ENCODE measurements at places on chromosomes 6 and 20.

- no peak for DNase-seq
Measured at GRCh38 chr6:33570806-33571636, 9.1 kb downstream of the BAK1 start.

DNA sequence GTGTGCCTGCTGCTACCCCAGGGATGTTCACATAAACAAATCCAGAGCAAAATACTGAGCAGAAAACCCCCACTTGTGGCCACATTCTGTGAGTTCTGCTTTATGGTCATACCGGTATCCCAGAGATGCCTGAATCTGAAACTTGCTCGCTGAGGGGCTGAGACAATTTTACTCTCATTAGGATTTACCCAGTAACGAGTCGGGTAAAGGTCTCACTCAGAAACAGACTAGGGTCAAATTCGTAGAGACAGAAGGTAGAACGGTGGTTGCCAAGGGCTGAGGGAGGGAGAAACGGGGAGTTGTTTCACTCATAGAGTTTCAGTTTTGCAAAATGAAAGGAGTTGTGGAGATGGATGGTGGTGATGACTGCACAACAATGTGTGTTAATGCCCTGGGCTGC is 45.4 kb upstream of the NKX2-2 start:
- no peak for DNase-seq

GRCh38 chr20:38153401-38153800 is 11.7 kb downstream of the TGM2 start:
- no peak for DNase-seq

GRCh38 chr6:82506526-82506925 is 142.9 kb downstream of the TPBG start:
- DNase-seq, result no peak

- no peak for DNase-seq
Measured at GRCh38 chr6:36717871-36718540, 20.4 kb downstream of the RAB44 start.

GRCh38 chr6:52511572-52512151 is 65.2 kb downstream of the TRAM2 start:
- no peak for DNase-seq

DNA sequence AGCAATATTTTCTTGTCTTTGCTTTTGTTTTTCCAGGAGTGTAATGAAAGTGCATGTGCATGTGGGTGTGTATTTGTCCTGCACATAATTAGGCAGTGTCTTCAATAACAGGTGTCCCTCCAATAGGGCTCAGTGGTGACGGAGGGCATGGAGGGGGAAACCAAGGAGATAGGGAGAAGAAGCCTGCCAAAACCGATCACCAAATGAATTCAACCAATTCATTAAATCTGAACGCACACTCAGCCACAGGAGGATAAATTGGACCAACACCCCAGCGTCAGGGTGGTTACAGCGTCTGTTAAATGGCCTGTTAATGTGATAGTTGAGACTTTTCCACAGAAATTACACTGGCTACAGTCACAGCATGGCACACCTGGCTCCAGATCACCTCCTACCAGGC is 527.6 kb downstream of the CD83 start:
- DNase-seq, result no peak

- DNase-seq, result no peak
Measured at GRCh38 chr6:138410972-138411880, 7.2 kb downstream of the HEBP2 start.

GRCh38 chr20:3733119-3733995 is 872 bp downstream of the HSPA12B start:
- no peak for DNase-seq

- no peak for DNase-seq
Measured at GRCh38 chr20:35823937-35824336, 52.1 kb downstream of the PHF20 start.

- no peak for DNase-seq
Measured at GRCh38 chr6:34151321-34152041, 5.6 kb upstream of the GRM4 start.

- no peak for DNase-seq
Measured at GRCh38 chr6:40194447-40195170, 260.3 kb upstream of the MOCS1 start.

GRCh38 chr6:41690541-41691330 is 44.7 kb downstream of the TFEB start:
- DNase-seq, result no peak

DNA sequence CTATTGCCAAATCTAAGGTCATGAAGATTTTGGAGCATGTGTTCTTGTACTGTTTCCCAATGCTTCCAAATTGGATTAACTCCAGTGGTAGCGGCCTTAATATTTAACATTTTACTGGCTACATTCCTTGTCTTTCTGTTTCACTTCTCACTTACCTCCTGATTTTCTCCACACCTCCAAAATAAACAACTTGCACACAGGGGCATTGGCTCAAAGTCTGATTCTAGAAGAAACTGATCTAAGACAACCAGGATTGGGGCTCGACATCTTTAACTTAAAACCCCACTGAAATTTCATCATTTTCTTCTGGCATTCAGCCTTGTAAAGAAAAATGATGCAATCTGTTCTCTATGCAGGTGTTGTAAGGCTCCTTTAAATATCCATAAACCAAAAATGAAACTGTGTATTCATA is 557.9 kb upstream of the ID4 start:
- no peak for DNase-seq

DNA sequence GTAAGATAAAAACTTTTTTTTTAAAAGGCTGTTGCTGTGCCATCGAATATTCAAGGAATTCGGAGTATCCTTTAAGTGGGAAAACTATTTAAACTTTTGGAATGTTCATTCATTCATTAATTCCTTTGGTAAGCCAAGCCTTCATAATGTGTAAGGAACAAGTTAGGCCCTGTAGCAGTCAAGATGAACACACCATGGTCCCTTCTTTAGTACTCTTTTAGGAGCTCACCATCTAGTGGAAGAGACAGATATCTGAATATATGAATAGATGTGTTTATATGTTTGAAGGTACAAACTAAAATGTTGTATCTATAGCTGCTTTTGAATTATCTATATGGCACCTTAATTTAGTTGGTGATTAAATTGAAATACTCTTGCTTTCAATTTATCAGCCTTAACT is 5.8 kb downstream of the SPO11 start:
- DNase-seq, result no peak

DNA sequence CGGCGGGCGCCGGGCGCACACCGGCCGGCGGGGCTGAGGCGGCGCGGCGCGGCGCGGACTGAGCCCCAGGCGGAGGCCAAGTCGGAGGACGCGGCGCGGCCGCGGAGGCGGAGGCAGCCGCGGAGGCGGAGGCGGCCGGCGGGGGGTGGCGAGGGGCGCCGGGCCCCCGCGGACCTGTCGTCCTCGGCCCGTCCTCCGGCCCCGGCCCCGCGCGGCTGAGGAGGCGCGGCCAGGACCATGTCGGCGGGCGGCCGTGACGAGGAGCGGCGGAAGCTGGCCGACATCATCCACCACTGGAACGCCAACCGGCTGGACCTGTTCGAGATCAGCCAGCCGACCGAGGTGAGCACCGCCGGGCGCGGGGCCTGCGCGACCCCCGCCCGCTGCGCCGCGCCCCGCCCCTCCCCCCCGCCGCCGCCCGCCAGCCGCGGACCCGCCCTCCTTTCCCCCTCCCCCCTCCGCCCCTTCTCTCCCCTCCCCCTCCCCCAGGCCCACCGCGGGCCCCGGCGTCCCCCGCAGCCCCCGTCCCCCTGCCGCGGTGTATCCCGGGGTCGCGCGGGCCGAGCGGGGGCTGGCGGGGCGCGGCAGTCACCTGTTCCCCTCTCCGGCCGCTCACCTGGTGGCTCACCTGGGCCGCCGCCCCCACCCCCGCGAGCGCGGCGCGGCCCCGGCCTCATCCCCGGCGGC is at the start of gene AFDN:
Gene AFDN (plus strand): TSS at position 16 of the 687 bp plus-strand sequence. CDS start 222 bp downstream, at position 238.
- no peak for DNase-seq

GRCh38 chr6:165049362-165049761 is 260.0 kb downstream of the C6orf118 start:
- peak; percentile 7 for DNase-seq

DNA sequence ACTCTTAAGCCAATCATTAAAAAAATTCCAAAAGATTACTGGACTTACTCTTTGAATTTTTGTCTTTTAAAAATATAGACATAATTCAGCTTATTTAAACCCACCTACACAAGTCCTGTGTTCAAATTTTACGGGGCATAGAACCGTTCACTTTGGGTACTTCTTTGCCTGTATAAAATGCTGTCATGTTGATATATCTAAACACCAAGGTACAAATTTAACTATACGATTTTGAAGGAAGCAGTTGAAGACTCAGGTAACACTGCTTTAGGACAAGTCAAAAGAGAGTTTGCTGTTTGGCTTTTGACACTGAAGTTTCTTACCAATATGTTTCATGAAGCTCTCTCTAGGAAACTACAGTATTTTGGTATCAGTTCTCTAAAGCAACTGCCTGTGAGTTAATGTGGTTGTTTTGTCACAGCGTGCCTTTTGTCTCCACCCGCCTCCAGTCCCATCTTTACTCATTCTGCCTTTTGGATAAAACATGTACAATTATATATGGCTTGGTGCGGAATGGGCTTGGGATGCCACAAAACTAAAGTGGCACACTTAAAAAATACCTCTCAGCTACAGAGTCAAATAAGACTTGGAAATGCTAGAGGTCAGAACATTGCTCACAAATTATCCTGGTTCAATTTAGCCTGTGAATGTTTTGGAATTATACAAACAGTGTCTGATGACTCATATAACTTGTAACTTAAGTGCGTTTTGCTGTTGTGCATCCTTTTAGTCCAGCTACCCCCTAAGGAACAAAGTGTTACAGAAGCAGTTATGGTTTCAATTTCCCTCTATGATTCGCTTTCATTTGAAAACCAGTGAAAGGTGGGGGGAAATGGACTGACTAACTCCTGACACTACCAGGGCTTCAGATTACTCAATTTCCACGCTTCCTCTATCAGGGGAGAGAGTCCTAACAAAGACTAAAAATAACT is 38.7 kb downstream of the RGS17 start:
- no peak for DNase-seq

DNA sequence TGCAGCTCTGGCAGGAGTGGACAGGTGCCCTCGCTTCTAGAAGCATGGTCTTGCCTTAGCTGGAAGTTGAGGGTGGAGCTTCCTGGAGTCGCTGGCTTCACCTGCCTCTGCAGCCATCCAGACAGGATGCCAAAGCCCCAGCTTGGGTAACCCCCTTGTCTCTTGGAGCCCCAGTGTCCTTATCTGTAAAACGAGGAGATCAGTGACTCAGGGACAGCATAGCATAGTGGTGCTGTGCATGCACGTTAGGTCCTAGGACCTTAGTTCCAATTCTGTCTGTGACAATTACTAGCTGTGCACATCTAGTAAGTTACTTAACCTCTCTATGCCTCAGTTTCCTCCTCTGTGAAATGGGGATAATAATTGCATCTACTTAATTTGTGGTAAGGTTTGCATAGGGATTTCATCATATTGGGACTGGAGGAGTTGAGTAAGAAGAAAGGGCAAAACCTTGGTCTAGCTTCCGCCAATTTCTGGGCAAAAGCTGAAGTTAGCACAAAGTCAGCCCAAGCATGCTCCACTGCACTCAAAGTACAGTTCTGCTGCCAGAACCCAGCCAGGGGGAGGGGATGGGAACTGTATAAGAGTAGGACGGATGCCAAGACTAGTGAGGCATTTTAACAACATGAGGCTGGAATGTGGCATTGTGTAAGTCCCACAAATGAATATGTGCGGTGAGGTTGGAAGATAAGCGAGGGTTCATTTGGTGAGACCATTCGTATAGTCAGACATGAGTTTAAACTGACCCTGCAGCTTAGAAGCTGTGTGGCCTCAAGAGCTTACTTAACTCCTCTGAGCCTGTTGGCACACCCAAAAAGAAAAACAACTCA is 24.5 kb downstream of the TOX2 start:
- DNase-seq, result peak; percentile 67

DNA sequence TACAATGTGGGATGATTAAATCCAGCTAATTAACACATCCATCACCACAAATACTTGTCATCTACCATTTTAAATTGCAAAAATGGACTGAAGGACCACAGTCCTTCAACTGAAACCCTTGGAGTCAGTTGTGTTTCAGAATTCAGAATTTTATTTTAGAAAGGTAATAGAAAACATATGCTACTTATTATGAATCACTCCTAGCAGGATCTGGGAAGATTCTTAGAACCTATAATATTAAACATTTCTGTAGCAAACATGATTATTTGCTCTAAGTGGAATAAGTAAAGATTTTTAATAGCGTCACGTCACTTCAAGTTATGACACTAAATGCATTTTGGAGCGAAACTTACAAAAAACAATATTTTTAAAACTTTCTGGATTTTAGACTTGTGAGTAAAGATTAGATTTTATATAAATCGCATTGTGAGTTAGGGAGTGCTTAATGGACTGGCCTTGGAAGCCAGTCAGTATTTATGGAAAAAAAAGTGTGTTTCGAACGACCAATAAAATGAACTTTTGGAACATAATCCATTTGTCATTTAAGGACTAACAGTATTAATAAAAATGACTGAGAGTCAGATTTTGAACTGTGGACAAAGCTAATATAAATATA is 71.8 kb upstream of the PHACTR2 start:
- no peak for DNase-seq

DNA sequence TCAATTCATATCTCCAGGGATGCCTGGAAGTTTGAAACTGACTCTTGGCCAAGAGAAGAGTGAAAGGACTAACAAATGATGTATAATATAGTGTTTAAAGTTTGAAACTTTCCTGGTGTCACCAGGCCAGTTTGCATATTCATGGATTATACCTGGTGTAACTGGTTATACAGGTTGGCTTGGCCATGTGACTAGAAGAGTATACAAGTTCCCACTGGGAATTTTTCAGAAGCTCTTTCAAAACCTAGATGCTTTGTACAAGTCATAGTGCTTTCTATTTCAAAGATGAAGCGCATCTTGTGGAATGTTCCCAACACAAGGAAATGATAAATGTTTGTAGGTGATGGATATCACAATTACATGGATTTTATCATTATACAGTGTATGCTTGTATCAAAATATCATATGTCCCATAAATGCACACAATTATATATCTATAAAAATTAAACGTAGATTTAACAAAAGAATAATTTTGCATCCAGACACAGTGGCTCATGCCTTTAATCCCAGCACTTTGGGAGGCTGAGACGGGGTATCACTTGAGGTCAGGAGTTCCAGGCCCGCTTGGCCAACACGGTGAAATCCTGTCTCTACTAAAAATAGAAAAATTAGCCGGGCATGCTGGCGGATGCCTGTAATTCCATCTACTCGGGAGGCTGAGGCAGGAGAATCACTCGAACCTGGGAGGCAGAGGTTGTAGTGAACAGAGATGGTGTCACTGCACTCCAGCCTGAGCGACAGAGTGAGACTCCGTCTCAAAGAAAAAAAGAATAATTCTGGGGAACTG is 1420.2 kb downstream of the GRIK2 start:
- DNase-seq, result no peak
